ENCODE measurements at places on chromosomes 2 and 18.

- H3K27ac ChIP-seq, result no peak overlapping the region
- no peaks in the 10 kb centered on the region for H3K4me1 ChIP-seq
- no peak for DNase-seq
- no peaks in the 10 kb centered on the region for H3K36me3 ChIP-seq
- H3K27me3 ChIP-seq, result no peaks in the 10 kb centered on the region
- no peak overlapping the region for H3K4me3 ChIP-seq
Measured at GRCh38 chr2:191109888-191110287, 40.9 kb downstream of the STAT4 start.

DNA sequence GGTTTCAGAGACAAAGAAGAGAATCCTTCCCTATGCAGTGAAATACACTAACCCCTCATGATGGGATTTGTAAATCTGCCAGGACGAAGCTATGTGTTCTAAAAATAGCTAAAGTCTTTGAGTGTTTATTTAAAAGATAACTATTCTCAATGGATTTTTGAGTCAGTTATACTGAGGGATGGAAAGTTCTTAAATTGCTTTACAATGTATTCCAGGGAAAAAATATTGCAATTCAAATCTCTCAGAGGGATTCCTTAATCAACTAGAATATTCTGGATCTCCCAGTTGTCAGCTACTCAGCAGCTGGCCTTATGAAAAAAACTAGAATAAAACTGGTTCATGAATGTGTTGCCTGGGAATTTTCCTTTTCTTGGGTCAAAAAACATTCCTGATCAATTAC, 312.4 kb downstream of the PLCL1 start:
- no peak overlapping the region for H3K27ac ChIP-seq
- no peak for DNase-seq
- H3K36me3 ChIP-seq, result no peaks in the 10 kb centered on the region
- H3K27me3 ChIP-seq, result no peaks in the 10 kb centered on the region
- no peak overlapping the region for H3K4me3 ChIP-seq
- H3K4me1 ChIP-seq, result no peaks in the 10 kb centered on the region

DNA sequence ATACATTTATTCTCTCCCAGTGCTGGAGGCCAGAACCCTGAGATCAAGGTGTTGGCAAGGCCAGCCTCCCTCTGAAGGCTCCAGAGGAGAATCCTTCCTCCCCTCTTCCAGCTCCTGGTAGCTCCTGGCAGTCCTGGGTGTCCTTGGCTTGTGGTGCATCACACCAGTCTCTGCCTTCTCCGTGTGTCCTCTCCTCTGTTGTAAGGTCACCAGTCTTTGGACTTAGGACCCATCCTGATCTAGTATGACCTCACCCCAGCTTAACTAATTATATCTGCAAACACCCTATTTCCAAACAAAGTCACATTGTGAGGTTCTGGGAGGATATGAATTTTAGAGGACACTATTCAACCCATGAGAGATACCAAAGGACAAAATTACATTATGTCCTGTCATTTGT, 31.1 kb downstream of the TSHZ1 start:
- H3K27me3 ChIP-seq, result no peaks in the 10 kb centered on the region
- peaks cover 4% of the 10 kb centered on the region for H3K4me1 ChIP-seq
- H3K4me3 ChIP-seq, result no peak overlapping the region
- no peak overlapping the region for H3K27ac ChIP-seq
- H3K36me3 ChIP-seq, result no peaks in the 10 kb centered on the region

DNA sequence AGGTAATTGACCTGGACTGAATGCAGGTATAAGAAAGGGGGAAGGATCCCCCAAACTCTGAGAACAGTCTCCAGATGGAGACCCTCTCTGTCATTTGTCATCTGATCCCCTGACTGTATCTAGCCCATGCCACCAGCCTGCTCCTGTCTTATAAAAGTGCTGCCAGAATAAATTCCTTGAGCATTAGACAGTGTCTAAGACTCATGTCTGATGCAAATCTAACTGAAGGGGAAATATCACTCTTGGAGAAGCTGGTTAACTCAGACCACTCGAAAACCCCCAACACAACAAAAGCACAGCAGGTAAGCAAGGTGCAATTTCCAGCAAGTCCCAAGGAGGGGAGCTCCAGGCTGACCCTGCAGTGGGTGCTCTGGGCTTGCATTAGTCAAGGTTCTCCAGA, 40.9 kb upstream of the KDM3A start:
- no peaks in the 10 kb centered on the region for H3K4me1 ChIP-seq
- H3K27ac ChIP-seq, result no peak overlapping the region
- no peaks in the 10 kb centered on the region for H3K36me3 ChIP-seq
- H3K27me3 ChIP-seq, result no peaks in the 10 kb centered on the region

- no peak for DNase-seq
- no peak overlapping the region for H3K27ac ChIP-seq
- H3K4me3 ChIP-seq, result no peak overlapping the region
- no peaks in the 10 kb centered on the region for H3K36me3 ChIP-seq
Measured at GRCh38 chr2:200599206-200599605, 13.4 kb downstream of the AOX1 start.

- H3K4me1 ChIP-seq, result no peaks in the 10 kb centered on the region
- DNase-seq, result no peak
- H3K36me3 ChIP-seq, result no peaks in the 10 kb centered on the region
Measured at GRCh38 chr2:58070765-58071164, 24.2 kb downstream of the VRK2 start.

GRCh38 chr2:151691631-151692030, 42.6 kb downstream of the NEB start:
- H3K4me3 ChIP-seq, result no peak overlapping the region
- no peaks in the 10 kb centered on the region for H3K36me3 ChIP-seq
- DNase-seq, result no peak

DNA sequence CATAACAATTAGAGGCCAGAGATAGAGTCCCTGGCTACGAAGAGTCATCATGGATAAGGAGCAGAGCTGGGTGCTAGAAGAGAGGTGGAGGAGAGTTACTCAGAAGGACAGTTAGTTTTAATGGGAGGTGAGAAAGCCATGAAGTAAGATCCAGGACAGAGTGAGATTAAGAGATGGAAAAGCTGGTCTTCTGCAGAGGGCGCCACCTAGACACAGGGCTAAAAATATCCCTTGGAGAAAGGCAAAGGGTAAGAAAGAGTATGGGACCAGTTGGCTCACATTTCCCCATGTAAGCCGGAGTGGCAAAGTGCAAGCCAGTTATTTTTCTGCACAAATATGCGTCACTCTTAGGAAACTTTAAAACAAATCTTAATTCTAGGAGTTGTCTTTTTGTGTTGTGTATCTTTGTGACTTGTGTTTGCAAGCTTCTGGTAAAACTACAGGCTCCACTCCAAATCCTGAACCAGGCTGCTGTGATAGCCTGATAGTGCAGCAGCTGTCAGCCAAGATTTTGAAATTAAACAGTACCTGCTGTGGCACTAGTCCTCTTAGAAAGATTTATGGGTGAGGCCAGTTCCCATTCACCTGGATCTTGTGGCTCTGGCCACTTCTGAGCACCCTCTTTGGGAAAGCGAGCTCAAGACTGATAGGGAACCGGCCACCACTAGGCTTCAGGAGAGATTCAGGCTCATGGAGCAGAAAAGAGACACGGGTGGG, 204.2 kb downstream of the TPGS2 start:
- no peaks in the 10 kb centered on the region for H3K4me1 ChIP-seq
- H3K36me3 ChIP-seq, result no peaks in the 10 kb centered on the region
- no peak overlapping the region for H3K4me3 ChIP-seq
- DNase-seq, result no peak
- no peak overlapping the region for H3K27ac ChIP-seq

GRCh38 chr2:9717886-9718451, 87.2 kb upstream of the YWHAQ start:
- no peaks in the 10 kb centered on the region for H3K36me3 ChIP-seq
- H3K27me3 ChIP-seq, result no peaks in the 10 kb centered on the region
- no peak overlapping the region for H3K4me3 ChIP-seq
- H3K27ac ChIP-seq, result no peak overlapping the region
- no peak for DNase-seq
- H3K4me1 ChIP-seq, result no peaks in the 10 kb centered on the region

- H3K27ac ChIP-seq, result no peak overlapping the region
- H3K27me3 ChIP-seq, result no peaks in the 10 kb centered on the region
- H3K4me3 ChIP-seq, result no peak overlapping the region
- no peak for DNase-seq
- H3K36me3 ChIP-seq, result no peaks in the 10 kb centered on the region
Measured at GRCh38 chr2:16481351-16481750, 184.3 kb downstream of the CYRIA start.

DNA sequence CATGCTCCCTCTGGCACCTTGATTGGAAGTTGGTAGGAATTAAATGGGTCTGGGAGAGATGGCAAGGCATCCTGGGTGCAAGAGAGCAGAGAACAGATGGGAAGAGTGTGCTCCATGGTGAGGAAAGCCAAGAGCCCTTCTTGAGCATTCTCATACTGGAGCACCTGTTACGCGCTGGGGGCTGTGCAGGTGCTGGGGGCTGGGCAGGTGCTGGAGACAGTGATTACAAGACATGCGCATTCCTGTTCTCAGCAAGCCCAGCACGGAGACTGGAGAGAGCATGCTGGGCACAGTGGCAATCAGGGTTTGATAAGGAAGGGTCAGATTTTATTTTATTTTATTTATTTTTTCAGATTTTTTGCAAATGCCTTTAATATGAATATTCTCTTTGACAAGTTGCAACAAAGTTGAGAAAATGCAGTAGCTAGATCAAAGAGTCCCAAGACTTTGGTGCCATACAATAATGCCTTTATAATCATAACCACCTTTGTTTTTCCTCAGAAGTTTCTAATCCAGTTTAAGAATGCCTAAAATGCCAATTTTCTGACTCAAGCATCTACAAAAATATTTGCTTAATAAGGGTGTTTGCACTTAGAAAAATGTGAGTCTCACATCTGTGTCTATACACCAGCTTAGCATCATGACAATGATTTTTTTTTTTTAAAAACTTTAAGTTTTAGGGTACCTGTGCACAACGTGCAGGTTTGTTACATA, 193.3 kb downstream of the RNF152 start:
- H3K27me3 ChIP-seq, result no peaks in the 10 kb centered on the region
- no peaks in the 10 kb centered on the region for H3K4me1 ChIP-seq
- H3K27ac ChIP-seq, result no peak overlapping the region
- no peak for DNase-seq
- H3K4me3 ChIP-seq, result no peak overlapping the region

DNA sequence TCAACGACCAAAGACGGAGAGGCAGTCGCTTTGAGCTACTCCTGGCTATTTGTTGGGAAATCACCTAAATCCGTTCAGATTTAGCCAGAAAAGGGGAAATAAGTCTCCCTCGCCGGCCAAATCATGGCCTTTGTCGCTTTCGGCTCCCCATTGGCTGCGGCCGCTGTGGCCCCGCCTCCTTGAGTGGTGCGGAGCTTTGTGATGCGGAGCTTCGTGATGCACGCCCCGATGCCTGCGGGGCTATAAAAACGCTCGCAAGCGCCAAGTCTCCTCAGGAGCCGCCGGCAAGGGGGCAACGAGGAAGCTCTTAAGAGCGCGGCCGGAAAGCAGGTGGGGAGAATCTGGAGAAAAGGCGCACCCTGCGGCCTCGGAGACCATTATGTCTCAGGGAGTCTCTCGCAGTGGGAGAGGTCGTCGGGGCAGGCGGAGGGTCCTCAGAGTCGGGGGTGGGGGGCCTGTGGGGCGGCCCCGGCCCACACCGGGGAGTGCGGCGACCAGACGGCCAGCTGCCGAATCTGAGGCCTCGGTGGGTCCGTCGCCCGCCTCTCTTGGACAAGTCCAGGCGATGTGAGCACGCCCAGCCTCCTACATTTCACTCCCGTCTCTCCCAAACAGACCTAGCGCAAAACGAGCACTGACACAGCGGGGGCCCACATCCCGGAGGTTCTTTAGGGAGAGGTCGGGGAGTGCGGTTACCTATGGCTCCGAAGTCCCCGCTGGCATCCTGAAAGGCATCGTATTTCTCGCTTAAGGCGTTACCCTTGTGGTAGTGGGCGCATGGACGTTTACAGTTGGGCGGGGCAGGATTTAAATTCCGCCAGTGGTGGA, at the start of gene CABYR:
TSS of gene CABYR (plus strand) at position 274 of the 828 bp plus-strand sequence. CDS start 4,053 bp downstream, outside the sequence.
- peak within 1 kb of the TSS; percentile 74 for H3K4me3 ChIP-seq
- H3K27me3 ChIP-seq, result no peaks in the 10 kb centered on the region
- H3K27ac ChIP-seq, result peak within 1 kb of the TSS; percentile 88
- H3K36me3 ChIP-seq, result no peaks in the 10 kb centered on the region
- peak; percentile 83 for DNase-seq

- DNase-seq, result no peak
- no peaks in the 10 kb centered on the region for H3K27me3 ChIP-seq
- no peak overlapping the region for H3K4me3 ChIP-seq
Measured at GRCh38 chr2:238003234-238004031, 36.6 kb downstream of the UBE2F start.

DNA sequence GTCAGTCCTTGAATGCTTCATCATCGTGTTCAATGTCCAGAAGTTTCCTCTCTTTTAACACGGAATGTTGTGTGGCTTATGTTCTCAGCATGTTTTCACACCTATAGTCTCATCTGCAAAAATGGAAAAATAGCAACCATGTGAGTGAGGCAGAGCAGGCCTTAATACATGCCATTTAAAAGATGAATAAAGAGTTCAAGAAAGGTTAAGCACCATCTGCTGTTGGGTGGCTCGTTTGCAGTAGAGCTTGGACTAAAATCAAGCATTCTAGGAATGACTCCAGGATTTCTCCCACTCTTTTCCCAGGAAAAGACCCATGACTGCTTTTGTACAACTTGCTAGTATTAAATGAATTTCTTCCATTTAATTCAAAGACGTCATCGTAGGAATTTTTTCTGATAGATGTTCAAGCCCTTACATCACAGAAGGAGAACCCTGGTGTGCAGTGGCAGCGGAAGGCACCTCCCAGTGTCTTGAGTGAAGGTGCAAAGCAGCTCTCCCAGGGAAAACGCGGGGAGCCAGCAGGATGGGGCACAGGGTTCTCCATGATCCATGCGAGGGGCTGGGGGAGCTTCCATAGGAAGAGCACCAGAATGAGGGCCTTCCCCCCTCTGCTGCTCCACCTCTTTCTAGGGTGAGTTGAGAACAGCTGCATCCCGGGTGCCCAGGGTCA, 9.6 kb downstream of the DCDC2C start:
- no peak for DNase-seq
- no peaks in the 10 kb centered on the region for H3K27me3 ChIP-seq
- no peaks in the 10 kb centered on the region for H3K4me1 ChIP-seq
- no peaks in the 10 kb centered on the region for H3K36me3 ChIP-seq
- no peak overlapping the region for H3K4me3 ChIP-seq

GRCh38 chr2:218570850-218571249, 2.2 kb downstream of the CNOT9 start:
- H3K4me1 ChIP-seq, result no peaks in the 10 kb centered on the region
- no peaks in the 10 kb centered on the region for H3K27me3 ChIP-seq
- no peak for DNase-seq
- H3K4me3 ChIP-seq, result no peak overlapping the region
- no peaks in the 10 kb centered on the region for H3K36me3 ChIP-seq
- H3K27ac ChIP-seq, result peak overlapping the region; percentile 97

GRCh38 chr2:173028671-173029070, 47.0 kb upstream of the MAP3K20 start:
- H3K27me3 ChIP-seq, result no peaks in the 10 kb centered on the region
- H3K4me1 ChIP-seq, result no peaks in the 10 kb centered on the region
- H3K36me3 ChIP-seq, result no peaks in the 10 kb centered on the region
- no peak for DNase-seq
- H3K4me3 ChIP-seq, result no peak overlapping the region
- H3K27ac ChIP-seq, result no peak overlapping the region

- H3K27me3 ChIP-seq, result no peaks in the 10 kb centered on the region
- H3K36me3 ChIP-seq, result no peaks in the 10 kb centered on the region
- no peak overlapping the region for H3K4me3 ChIP-seq
- no peak for DNase-seq
Measured at GRCh38 chr2:64327510-64328414, 126.2 kb upstream of the LGALSL start.

GRCh38 chr2:118846442-118846952, 951 bp downstream of the EN1 start:
- DNase-seq, result no peak
- H3K27me3 ChIP-seq, result peaks cover 2% of the 10 kb centered on the region
- no peaks in the 10 kb centered on the region for H3K36me3 ChIP-seq
